Vagina (tissue), 2 donors: ENCODE measurements at places on chromosomes 13 and 19.

- DNase-seq, result no peak
Observed at GRCh38 chr19:57719901-57720519, 7.4 kb downstream of the ZNF671 start.

DNA sequence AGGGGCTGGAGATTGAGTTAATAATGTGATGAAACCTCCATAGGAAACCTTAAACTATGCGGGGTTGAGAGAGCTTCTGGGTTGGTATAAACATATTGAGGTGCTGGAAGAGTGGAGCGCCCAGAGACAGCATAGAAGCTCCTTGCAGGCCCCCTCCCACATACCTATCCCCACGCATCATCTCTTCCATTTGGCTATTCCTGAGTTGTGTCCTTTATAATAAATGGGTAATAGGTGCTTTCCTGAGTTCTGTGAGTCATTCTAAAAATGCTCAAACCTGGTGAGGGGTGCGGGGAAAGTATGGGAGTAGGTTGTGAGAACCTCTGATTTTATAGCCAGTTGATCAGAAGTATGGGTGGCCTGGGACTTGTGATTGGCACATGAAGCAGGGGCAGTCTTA lies 14.6 kb downstream of the CCDC122 start:
- DNase-seq, result no peak

DNA sequence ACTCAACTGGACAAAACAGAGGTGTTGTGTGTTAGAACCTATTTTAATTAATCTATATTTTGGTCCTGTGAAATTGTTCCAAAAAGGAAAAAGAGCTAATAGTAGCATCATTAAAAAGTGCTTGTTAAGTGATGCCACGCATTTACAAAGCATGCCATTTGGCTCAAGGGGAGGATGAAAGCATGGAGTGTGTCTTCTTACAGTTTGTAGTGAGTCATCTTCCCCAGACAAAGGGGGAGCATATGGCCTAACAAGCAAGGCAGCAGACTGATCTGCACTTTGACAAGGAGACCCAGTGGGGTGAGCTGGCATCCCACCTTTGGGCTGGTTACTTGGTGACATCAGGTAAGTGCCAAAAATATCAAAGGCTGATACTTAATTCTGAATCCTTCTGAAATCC lies 297.0 kb downstream of the FGF9 start:
- no peak for DNase-seq

- DNase-seq, result no peak
Observed at GRCh38 chr19:9041023-9041422, 30.8 kb upstream of the MUC16 start.

GRCh38 chr13:114067886-114068651 lies 64.4 kb downstream of the RASA3 start:
- no peak for DNase-seq

DNA sequence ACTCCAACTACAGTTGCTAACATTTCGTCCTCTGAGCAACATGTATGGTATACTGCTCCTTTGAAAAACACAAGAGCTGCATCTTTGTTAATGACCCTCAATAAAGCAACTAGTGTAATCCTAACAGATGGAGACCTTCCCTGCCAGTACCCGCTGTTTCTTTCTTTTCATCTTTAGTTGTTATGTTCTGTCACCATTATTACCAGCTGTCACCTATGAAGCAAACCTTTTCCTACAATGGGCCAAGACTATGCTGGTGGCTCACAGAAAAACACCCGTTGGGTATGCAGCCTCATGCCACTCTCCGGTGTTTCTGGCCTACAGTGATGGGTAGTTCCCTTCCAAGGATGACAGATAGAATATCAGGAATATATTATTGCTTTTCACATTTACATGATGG lies 29.7 kb upstream of the CYSLTR2 start:
- no peak for DNase-seq

DNA sequence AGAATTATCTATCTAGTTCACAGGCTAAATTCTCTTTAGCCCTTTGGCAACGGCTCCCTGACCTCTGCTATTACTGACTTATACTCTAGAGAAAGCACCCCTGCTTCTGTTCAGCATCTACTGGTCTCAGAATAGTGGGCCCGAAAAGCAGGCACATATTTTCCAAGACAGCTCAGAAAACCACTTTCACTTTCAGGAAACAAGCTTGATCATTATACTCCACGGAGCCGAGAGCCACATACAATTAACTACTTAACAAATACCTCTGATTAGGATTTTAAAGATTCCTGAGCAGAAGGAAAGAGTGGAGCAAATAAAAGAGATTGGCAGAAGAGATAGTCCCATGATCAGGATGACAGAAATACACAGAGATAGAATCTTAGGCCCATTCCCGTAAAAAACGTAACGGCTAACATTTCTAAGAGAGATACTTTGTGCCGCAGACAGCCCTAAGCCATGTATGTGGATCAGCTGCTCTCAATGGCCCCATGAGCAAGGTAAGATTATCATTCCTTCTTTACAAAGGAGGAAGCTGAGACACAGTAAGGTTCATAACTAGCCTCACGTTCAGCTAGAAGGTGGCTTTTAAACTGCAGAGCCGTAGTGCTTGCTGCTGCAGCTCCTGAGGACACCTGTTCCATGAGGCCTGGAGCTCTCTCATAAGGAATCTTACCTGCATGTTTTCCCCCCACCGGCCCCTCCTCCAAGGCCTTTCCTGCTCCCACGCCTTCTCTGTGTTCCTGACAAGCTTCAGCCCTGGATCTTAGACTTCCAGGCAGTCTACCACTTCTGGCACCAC lies 227.2 kb downstream of the FOXO1 start:
- DNase-seq, result no peak

DNA sequence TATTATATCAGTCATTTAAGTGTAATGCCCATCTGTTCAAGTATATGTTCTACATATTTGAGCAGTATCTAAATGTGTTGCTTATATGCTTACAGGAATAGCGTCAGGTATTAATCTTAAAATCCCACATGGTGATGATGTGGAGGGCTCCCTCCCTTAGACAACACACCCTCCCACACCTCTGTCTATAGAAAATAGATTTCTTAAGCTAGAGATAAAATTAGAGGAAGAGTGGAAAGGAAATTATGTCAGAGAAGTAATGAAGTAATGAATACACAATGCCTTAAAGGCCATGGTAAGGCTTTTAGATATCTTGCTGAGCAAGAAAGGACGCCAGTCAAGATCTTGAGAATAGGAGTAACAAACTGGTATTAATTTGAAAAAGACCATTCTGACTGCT lies 12.4 kb downstream of the ZDHHC20 start:
- no peak for DNase-seq

DNA sequence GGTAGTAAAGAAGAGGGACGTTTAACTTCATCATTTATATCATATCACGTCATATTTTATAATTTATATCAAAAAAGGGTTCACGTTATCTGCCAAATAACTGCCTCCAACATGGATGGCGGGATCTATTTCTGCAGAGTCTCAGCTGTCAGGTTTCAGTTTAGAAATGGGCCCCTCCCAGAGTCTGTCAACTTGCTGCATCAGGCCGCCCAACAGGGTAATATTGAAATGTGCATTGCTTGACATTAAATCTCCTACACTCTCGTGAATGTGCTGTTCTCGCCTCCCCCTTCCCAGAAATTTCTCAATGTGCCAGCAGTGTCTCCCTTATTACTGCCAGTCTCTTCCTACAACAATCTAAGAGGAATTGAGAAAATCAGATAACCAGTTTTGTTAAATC lies 96.9 kb downstream of the TRPC4 start:
- DNase-seq, result no peak
